ENCODE measurements at places on chromosomes 1 and 21.

DNA sequence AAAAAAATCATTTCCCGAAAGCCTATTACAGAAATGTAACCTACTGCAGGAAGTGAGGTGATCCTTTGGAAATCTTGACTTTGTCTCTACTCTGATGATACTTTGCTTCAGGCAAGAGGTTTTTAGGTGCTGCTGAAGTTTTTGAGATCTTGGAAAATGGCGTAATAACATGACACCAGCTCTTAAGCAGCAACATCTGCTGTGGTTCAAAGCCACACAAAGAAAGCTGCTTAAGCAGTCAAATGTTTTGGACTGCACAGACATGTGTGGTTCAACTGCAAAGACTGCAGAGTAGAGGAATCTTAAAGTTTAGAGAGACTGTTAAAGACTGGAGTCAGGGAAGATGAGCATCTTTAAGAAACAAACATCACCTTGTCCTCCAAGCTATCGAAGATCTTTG, 139.0 kb downstream of the RASAL2 start:
- no peak for DNase-seq

- DNase-seq: no peak
Measured at GRCh38 chr1:76868916-76869315, 1.6 kb downstream of the ST6GALNAC5 start.

DNA sequence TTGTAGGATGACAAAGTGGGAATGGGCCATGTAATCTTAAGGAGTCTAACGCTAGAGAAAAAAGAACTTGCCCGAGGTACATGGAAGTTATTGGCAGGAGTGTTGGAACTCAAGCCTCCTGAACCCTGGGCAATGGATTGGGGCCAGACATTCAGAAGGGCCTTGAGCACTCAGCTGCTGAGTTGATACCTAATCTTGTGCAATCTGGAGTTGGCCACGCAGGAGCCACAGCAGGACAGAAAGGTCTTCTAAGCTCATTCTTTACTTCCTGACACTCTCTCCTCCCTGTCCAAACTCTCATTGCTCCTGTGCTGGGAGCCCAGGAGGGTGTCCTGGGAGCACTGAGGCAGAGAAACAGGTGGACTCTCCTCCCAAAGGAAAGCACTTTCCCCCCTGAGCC, 25.1 kb upstream of the CSF1 start:
- no peak for DNase-seq

DNA sequence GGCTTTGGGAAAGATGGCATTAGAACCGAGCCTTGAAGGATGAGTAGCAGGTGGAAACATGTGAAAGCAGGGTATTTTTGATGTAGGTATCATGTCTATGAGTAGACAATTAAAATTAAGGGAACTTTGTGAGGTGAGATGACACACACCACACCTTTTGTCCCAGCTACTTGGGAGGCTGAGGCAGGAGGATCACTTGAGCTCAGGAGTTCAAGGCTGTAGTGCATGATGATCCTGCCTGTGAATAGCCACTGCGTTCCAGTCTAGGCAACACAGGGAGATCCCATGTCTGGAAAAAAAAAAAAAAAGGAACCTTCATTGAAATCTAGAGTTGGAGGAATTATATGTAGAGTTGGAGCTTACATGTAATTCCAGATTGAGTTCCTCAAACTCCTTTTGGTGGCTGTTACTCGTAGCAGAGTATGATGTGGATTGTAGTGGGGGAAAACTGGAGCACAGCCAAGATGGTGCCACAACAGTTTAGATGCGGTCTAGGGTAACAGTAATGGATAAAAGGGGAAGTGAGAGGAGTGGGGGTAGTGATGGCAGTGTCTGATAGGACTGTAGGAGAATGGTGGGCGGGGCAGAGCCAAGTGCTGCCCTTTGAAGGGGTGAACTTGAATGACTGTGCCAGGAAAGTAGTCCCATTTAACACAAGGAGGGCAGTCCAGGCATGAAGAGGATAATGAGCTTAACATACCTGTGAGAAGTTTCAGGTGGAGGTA, 17.4 kb downstream of the AK4 start:
- no peak for DNase-seq

Data from naive thymus-derived CD8-positive, alpha-beta T cell (primary cell).